Neural progenitor cell (in vitro differentiated cells): ENCODE measurements at places on chromosomes 11 and 22. TPM values are rescaled to one million over a fixed set of nuclear protein-coding genes. Genes with fewer than 3 reads are reported as not detected.

DNA sequence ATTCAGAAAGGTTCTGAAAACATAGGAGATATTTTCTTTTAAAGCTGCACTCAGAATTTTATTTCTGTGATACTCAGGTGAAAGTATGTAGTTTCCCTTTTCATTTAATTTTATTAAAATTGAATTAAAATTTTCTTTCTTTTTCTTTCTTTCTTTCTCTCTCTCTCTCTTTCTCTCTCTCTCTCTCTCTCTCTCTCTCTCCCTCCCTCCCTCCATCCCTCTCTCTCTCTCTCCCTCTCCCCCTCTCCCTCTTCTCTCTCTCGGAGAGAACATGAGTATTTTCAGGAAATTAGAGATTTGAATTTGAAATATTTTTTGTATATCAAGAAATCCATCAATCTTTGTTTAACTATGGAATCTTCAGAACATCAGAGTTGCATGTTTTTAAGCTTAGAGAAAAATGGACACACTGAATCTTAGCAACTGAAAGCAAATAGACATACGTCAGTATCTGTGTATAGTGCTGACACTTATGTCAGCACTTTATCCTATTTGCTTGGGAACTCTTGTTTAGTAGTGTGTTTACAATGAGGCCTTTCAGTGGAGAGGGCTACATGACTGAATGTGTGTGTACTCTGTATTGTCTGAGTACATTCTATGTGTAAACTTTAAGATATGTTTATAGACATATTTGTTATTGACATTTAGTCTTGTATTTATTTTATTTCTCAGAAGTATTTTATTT is 44.5 kb downstream of the PDE3B start:
- no peak for DNase-seq

- DNase-seq = no peak
Measured at GRCh38 chr22:25923914-25924313, 181.9 kb downstream of the MYO18B start.

DNA sequence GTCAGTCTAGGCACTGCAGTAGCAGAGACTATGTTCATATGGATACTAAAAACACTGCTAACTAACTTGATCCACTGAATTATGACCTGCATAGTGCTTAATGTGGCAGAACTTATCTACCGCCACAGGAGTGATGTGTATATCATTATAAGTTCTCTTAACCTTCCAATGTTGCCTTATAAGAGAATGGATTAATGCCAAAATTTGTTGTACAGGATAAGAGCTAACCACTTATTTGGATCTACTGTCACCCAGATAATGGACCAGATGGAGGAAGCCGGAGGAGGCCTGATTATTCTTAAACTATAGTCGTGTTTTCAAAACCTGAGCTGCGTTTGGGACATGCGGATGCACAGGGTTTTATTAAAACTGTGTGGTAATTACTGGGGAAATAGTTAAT is 1.9 kb upstream of the OR51B4 start:
- DNase-seq = no peak

The SDF2L1 gene
- total RNA-seq = 4.3 and 16.6 TPM in 2 replicates

The ANO9 gene
- total RNA-seq = 1.3 and 4.7 TPM in 2 replicates

- DNase-seq = no peak
Measured at GRCh38 chr11:32884770-32885384, 7.7 kb upstream of the QSER1 start.

DNA sequence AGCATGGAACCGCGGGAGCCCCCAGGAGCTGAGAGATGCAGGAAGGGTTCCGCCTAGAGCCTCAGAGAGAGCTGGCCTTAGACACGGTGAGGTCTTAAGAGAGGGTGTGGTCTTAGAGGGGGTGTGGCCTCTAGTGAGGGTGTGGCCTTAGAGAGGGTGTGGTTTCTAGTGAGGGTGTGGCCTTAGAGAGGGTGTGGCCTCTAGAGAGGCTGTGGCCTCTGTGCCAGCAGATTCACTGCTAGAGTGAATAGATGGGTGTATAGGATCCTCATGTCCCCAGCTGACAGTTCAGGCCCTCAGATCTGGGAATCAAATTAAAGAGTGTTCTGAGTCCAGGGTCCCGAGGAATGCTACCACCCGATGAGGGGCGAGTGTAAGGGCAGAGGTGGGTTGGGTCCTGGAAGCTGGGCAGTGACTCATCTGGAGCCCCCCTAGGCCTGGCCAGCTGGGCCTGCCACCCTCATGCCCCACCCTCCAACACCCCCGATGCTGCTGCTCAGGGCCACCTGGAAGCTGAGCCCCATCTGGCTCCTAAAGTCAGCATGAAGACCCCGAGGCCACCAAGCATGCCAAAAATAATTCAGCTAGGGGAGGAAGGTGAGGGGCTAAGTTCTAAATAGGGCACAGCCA is 49.5 kb downstream of the IGF2 start:
- peak; percentile 47 for DNase-seq

- no peak for DNase-seq
Measured at GRCh38 chr22:49086606-49087157, 741.0 kb downstream of the BRD1 start.

DNA sequence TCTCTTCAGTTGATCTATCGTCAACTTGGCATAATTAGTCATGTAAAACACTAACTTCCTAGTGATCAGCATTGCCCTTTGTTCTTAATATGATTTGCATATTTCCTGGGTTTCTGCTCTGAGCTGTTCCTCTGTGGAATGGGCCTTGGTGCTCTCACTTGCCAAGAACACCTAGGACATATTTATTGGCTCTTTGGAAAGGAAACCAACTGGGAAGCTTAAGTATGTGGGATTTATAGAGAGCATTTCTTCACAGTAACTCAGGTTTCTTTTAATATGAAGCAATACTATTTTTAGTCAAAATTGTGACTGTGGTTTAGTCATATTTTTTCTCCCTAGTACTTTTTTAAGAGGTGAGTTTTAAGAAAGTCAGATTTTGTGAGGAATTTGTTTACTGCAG is 28.8 kb downstream of the FAT3 start:
- DNase-seq = no peak

- DNase-seq = no peak
Measured at GRCh38 chr11:110447897-110448745, 18.4 kb downstream of the FDX1 start.

GRCh38 chr11:34426766-34427185 is 12.0 kb upstream of the CAT start:
- no peak for DNase-seq

- no peak for DNase-seq
Measured at GRCh38 chr11:57635246-57635645, 14.5 kb downstream of the YPEL4 start.

DNA sequence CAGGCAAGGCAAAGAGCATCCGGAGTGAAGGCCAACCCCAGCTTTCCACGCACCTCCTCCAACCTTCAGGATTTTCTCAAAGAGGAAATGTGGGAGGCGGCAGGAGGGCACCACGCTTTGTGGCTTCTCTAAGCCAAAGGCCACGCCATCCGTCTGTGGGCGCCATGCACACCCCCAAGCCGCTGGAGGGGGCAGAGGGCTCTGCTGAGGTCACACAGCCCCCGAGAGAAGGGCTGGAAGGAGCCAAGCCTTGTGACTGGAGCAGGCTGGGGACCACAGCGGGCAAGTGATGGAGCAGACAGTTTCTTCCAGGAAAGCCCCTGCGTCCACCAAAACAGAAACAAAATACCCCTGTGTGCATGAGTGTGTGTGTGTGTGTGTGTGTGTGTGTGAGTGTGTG is 527.4 kb downstream of the BRD1 start:
- no peak for DNase-seq

DNA sequence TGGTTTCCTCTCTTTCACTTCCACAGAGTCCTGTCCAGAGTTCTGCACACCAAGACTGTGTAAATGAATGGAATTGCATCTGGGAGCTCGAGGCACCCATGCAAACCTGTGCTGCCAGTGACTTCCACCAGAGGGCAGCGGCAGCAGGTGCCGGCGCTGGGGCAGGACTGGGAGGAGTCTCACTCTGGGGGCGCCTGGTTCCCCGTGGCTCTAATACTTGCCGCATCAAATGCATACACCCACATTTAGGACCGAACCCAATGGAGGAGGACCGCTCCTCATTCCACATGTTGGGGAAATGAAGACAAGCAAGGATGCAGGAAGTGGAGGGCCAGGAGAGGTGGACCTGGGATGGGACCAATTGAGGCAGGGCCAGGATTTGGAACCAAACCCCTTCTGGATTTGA is 1.1 kb upstream of the CD6 start:
- peak; percentile 68 for DNase-seq

The APOBEC3A gene
- not detected in 2 replicates for total RNA-seq

The OR2AT4 gene
- total RNA-seq = 0.22 TPM in 1 of 2 replicates, not detected in the other

DNA sequence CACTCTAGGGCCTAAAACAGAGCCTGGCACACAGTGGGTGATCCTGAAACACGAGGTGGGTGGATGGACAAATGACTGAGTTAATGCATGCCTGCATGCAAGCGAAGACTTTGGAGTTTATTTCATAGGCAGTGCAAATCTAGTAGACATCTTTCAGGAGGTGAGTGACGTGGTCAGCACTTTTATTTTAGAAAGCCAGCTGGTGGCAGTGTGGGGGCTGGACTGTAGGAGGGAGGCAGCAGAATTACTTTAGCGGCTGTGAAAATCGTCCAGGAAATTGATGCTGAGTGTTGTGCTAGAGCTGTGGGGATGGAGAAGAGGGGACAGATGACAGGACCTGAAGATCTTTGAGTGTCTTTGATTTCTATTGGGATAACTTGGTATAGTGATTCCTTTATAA is 47.1 kb downstream of the BMAL1 start:
- DNase-seq = no peak

DNA sequence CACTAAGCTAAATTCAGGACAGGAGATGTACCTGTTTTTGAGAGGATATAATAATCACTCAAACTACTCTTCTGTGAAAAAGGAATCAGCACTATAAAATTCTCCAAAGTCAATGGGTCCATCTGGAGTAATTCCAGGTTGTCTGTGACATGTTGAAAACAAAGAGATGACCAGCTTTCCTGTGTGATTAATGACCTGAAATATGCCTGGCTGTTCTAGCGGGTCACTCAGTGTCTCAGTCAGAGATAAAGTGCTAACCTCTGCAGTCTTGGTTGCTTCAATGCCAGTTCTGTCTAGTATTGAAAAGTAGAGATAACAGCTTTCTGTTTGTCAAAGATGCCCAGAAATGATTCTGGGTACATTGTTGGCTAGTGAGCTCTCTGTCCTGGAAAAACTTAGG is 722.6 kb upstream of the TENM4 start:
- DNase-seq = no peak

The NXPE1 gene
- total RNA-seq = not detected in 2 replicates

DNA sequence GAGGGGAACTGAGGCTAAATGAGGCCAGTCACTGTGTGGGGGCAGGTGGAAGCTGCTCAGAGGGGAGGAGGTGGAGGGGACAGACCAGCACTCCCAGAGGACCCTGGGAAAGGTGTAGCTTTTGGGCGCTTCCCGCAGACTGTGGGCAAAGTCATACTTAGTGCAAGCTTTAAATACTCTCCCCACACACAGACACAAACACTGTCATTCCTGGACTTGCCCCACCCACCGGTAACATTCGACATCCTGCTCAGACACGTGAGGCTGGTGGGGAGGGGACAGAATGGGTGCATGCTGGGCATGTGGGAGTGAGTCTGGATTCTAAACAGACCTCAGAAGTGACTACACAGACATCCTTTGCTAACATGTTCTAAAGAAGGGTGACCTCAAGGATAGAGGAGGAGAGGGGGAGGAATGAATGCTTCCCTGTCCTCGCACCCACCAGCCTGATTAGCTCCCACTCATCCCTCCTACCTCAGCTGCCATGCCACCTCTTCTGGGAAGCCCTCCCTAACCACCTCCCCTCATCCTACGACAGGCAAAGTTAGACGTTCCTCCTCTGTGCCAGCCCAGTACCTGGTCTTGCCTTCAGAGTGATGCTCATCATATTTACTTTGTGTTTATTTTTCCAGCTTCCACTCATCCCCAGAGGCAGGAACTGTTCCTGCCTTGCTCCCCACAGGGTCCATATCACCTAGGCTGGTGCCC is 22.2 kb downstream of the TSKU start:
- DNase-seq = no peak

The MOV10L1 gene
- total RNA-seq = 0.99 TPM in 1 of 2 replicates, not detected in the other

- DNase-seq = no peak
Measured at GRCh38 chr11:13440100-13440855, 22.7 kb downstream of the BTBD10 start.

The KDM4D gene
- total RNA-seq = 4.8 and 6.8 TPM in 2 replicates
